ENCODE measurements at places on chromosomes 4 and X.

DNA sequence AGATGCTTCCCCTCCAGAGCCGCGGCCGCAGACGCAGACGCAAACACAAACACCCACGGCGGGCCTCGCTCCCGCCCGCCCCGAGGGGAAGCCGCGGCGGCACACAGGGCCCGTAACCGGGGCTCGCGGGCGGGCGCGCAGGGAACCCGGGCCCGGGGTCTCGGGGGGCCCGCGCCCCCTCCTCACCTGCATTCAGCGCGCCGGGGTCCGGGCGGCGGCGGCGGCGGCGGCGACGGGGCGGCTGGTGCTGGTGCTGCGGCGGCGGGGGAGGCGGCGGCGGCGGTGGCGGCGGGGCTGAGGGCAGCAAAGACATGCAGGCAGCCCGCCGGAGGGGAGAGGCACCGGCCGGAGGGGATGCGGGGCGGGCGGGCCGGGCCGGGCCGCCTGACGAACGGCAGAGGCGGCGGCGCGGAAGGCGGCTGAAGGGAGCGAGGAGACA lies 255 bp upstream of the CNOT6L start:
- DNase-seq: no peak

GRCh38 chr4:16598597-16599206 lies 299.7 kb downstream of the LDB2 start:
- DNase-seq: no peak

DNA sequence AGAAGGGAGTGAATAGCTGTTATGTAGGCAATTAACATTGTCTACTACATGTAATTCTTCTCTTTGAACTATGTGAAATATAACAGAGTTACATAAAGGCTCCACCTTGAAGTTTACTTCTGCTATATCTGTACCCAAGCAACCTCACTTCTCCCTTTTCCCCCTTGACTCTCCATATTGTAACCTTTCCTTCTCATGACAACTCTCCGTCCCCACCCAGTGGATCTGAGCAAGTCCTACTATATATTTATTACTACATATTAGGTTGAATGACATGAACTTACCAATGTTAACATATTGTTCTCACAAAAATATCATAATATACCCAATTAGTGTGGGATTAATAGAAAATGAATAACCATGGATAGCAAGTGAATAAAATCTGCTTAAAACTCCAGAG lies 93.2 kb upstream of the ATP8A1 start:
- DNase-seq: no peak

DNA sequence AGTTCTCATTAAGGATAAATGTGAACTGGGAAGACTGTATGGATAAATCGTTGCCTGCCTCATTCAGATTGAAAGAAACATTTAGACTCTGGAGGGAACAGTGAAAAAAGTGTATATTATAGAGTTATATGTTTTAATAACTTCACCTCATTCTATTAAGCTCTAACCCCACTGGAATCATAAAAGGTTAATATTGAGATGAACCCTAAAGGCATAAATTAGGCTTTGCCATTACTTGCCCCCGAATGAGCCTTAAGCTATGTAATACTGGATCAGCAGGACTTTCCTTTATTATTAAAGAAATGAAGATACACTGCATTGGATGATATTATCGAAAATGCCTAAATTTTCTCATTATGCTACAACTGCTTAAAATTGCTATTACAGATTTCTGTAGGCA lies 44.1 kb upstream of the SPANXD start:
- DNase-seq: no peak

DNA sequence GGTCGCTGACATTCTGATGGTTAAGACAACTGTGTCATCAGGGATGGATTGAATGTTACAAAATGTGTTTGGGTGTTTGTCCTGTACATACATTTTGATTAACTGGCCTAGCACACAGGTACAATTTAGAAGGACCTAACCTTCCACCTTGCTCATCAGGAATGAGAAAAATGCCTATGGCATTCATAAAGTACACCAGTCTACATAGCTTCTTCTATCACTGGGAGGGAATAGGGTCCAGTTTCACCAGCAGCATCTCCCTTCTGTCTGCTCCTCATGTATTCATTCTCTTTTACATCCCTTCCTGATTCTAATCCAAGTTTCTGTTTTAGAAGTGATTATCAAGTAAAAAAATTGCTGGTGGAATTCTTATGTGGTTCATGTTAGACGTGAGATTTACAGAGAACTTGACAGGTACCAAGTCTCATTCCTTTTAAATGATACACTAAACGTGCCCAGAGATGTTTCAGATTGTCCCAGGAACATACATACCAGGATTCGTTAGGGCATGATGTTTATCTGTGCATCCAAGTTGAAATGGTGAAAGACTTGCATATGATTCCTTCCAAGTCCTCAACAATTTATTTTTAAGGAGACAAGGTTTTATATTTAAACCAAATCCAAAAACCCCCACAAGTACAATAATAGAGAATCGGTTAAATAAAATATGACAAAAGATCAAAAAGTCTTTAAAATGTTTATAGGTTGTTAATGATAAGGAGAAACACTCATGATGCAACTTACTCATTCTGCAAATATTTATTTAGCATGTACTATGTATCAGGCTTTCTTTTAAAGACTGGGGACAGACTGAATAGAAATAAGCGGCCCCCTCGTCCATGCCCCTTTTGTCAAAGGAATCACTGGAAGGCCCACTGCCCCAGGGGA lies 359.1 kb downstream of the ZNF674 start:
- DNase-seq: no peak

- no peak for DNase-seq
These were observed 35.9 kb upstream of the MSANTD1 start for GRCh38 chr4:3213106-3213425.

- DNase-seq: no peak
These were observed 70.1 kb downstream of the CCNG2 start for GRCh38 chr4:77226939-77227705.

DNA sequence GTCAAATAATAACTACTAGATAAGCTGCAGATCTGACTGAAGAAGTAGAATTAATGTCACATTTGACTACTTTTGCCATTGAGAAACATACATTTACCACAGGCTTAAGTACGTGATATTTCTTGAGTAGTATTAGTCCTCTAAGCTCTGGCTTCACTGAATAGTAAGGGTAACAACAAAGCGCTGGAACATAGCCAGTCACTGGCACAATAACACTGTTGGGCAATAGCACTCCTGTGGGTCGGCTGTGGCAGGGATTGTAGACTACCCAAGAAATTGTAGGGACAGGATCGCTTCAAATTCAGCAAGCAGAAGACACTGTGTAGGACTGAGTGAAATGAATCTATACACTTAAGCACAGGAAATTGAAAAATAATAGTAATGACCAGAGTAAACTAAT lies 27.1 kb upstream of the IL15 start:
- DNase-seq: no peak

- DNase-seq: no peak
These were observed 1028.8 kb upstream of the IGFBP7 start for GRCh38 chr4:58138786-58139668.

GRCh38 chr4:157988641-157989040 lies 184.2 kb downstream of the GASK1B start:
- DNase-seq: no peak

DNA sequence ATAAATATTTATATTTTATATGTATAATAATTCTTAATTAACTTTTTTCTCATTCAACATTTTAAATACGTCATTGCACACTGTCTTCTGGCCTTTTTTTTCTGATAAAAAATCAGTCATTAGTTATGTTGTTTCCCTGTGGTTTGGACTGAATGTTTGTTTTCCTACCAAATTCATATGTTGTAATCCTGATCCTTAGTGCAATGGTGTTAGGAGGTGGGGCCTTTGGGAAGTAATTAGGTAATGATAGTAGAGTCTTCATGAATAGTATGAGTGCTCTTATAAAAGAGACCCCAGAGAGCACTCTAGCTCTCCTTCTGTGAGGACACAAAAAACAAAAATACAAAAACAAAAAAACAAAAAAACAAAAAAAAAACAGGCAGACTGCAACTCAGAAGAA lies 117.2 kb downstream of the GASK1B start:
- DNase-seq: no peak

DNA sequence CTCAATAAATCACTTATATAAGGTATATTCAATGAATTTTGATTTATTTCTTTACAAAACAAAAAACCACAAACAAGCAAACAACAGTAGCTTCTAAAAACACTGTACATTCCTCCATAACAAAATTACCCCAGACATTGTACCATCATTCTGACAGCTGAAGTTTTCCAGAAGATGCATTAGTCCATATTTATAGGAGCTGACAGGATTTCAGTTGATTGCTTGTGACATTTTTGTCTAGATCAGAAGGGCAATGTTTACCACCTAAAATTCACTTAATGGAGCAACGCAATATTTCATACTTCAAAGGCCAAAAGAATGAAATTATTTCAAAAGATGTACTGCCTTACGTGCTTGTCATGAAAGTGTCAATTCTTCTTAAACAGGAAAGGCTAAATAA lies 167.0 kb downstream of the ATP10D start:
- DNase-seq: no peak

- DNase-seq: no peak
These were observed 98.3 kb upstream of the ATOH1 start for GRCh38 chr4:93730251-93730650.

DNA sequence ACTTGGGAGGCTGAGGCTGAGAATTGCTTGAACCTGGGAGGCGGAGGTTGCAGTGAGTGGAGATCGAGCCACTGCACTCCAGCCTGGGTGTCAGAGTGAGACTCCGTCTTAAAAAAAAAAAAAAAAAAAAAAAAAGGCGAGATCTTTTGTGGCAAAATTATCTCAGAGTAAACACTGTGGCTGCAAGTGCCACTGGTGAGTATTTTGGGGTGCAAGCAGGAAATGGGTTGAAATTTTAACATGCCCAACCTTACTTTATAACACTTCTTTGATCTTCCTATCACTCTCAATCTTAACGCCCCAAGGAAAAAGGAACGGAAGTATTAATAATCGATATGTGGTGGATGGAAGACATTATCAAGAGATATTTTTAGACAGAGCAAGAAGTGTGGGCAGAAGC lies 32.1 kb downstream of the SLC34A2 start:
- no peak for DNase-seq

- DNase-seq: no peak
These were observed 95.1 kb downstream of the GBA3 start for GRCh38 chr4:22787753-22788375.

DNA sequence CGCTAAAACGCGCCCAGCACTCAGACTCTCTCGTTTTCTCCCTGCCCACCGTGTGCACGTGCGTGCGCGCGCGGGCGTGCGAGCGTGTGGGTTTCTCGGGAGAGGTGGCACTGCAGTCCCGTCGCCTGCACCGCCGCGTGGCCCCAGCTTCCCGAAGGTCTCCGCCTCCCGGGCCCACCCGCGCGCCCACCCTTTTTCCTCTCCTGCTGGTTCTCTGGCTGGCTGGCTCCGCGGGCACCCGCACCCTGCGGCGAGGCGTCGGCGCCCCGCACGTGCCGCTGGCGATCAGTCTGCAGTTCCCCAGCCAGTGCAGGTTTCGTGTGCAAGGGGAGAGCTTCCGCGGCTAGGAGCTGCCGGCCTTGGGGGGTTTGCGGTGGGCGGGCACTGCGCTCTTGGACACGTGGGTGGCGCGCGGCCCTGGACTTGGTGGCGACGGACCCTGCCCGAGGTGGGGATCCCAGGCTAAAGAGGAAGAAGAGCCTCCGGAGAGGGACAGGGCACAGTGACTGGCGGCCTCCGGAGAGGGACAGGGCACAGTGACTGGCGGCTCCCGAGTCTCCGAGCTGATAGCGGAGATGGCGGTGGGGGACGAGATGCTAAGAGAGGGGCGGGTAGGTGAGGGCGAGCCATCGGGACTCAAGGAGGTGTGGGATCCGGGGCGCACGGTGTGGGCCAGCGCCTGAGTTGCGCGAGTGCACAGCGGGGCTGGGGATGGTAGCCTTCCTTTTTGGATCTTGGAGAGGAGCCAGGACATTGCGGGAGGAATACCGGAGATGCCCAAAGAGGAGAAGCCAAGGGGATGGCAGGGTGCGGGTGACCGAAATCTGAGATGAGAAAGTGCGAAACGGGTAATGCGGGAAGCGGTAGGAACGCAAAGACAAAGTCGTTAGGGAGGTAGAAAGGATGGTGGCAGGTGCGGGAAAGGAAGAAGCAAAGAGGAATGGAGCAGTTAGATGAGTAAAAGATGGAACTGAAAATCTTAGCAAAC lies at the start of gene FAM184B:
TSS of gene FAM184B (minus strand) at position 322 of the 988 bp plus-strand sequence. CDS start 322 bp downstream, outside the sequence.
- DNase-seq: no peak

DNA sequence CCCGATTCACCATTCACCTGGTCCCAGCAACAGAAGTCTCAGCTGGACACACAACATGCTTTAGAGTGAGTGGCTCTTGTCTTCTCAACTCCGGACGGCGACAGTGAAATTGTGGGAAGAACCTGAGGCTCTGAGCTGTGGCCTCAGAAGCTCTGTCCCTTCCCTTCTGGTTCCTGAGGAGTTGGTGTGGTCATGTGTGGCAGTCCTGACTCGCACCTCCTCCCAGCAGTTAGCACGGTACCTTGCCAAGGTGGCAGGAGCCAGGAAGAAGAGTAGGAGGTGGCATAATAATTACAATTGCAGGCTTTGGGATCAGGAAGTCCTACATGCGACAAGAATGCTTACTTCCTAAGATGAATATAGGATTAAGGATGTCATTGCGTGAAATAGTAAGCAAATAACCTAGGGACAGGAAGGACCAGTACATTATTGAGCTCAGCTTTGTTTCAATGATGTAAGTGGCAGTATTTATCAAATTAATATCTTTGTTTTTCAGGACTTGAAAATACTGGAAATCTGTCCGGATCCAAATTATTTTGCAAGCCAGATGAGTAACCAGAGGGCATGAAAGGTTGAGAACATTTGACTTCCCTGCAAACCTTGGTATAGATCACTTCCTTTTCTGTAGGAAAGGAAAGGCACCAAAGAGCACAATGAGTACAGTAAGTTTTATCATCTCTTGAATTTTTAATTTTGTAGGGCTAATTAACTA lies 21.1 kb downstream of the RNF4 start:
- no peak for DNase-seq

DNA sequence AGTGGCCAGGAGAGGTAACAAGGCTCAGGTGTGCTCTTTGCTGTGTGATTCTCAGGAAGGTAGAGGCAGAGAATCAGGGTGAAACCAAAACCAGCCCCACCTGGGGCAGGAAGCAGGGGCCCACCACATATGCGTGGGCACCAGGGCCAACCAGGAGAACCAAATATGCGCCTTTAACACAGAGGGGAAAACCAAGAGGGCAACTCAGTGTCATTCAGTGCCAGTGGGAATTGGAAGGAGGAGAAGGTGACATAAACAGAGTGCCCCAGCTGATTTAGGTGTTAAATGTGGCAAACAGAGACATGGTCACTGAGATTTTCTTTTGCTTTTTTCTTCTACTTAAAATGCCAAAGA lies 106.8 kb upstream of the MAMLD1 start:
- DNase-seq: no peak

DNA sequence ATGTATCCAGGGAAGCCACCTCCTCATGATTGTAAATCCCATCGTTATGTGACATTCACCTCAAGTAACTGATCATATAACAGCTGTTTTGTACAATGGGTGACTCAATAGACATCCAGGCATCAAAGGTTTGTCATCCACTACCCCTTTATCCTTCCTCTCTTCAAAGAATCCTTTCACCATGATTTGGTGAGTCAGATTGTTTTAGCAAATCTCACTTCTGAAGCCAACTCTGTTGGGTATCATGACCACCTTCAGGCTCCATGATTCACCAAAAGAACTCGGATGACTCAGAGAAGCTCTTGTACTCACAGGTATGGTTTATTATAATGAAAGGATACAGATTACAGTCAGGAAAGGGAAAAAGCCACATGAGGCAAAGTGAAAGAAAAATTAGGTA lies 132.1 kb downstream of the PWWP3B start:
- DNase-seq: no peak

All from HTR-8/SVneo (cell line).